ENCODE measurements at places on chromosomes 3 and 15.

DNA sequence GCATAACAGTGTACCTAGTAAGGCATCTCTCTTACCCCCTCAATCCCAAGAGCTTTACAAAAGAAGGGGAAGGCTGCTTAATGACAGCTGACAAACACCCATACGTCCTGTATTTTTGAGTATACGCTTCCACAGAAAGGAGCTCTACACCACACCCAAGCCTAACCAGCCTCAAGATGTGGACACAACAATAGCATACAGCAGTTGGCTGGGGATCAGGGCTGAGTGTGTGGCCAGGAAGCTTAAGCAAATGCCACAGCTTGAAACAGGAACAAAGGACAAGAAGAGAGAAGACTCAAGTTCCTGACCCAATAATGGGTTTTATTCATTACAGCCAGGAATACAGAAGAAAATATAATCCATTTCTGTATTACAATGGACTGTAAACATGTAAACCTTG, 6.9 kb downstream of the HEXA start:
- DNase-seq = no peak

DNA sequence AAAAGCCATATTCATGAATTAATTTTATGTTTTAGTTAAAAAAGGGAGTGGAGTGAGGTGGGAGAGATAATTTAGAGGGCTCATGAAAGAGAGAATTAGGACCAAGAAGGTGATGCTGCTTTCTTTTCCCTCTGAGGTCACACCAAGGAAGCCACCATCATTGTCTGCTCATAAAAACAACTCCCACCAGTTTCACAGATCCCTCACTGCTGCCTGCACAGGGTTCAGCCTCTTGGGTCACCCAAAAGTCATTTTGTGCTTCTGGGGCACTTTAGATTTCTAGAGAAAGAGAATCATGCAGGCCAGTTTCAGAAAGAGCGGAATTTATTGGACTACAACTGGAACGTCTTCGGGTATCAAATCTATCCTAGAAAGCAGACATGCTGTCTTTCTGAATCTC, 241.4 kb upstream of the EOMES start:
- no peak for DNase-seq

- DNase-seq = no peak
Measured at GRCh38 chr3:129593595-129594339, 12.7 kb downstream of the PLXND1 start.

DNA sequence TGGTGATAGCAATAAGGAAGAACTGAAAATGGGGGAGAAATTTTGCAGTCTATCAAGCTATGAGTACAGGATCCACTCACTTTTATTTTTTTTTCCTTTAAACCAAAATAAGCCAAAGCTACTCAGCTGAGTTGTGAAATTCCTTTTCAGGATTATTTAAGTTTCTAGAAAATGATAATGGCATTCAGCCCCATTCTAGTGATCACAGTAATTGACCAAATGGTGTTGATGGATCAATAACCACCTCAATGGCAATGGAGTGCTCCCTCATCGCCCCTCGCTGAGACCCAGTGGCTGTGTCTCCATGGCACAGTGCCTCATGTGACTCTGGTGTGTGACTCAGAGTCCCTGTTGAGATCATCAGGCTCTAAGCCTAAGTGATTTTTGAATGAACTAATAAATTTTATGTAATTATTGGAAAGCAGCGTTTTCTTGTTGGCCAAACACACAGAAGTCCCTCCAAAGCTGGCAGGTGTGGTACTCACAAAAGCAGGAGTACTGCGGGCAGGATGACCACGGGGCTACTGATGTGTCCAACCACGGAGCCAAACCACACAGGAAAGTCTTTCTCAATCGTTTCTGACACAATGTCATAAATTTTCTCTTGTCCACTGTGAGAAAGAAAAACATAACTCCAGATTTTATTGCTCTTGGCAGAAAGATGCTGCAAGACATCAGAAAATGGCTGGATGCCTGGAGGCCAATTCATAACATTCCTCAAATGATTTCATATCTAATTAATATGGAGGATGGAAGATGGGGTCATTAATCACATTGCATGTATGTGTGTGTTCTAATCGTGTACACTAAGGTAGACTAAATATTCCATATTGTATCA, 14.4 kb upstream of the STARD5 start:
- DNase-seq = peak; percentile 44

GRCh38 chr15:58608711-58609110, 140.8 kb downstream of the ADAM10 start:
- DNase-seq = no peak

DNA sequence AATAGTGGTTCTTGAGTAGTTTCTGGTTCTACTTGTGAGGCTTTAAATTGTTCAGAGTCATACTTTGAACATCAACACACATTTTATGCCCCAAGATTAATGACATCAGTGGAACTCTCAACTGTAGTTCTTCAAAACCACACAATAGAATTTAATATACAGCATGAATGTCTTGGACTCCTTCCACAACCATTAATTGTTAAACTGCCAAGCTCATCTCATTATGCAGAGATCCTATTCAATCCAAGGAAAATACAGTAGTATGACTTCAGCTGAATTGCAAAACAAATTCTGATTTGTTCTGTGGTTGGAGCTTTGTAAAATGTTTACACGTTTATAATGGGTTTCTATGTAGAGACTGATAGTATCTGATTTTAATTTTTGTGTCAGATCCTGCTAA, 199.2 kb upstream of the SLC2A2 start:
- DNase-seq = no peak

DNA sequence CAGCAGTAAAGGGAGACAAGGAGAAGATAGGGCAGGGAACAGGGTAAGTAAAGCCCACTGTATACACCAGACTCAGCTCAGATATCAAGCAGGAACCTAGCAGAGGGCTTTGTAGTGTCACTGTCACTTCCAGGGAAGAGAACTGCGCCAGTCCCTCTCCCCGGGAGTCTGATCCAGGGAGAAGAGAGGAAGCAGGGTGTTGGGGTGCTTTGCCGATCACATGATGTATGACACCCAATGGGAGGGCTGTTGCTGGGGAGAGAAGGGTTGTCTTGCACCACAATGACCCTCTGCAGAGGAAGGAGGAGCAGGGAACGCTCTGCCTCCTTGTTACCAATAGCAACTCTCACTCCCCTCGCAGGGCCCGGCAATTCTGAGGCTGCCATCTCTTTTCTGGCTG, 147.2 kb upstream of the SLC2A2 start:
- no peak for DNase-seq

GRCh38 chr15:80182611-80183261, 29.9 kb downstream of the FAH start:
- no peak for DNase-seq

GRCh38 chr3:66475386-66476020, 25.3 kb downstream of the LRIG1 start:
- no peak for DNase-seq

- DNase-seq = no peak
Measured at GRCh38 chr15:55434989-55435825, 26.9 kb downstream of the PIERCE2 start.

GRCh38 chr15:65300924-65301441, 3.5 kb upstream of the RNU5B-1 start:
- no peak for DNase-seq

- DNase-seq = no peak
Measured at GRCh38 chr3:31918179-31919150, 62.6 kb downstream of the OSBPL10 start.

DNA sequence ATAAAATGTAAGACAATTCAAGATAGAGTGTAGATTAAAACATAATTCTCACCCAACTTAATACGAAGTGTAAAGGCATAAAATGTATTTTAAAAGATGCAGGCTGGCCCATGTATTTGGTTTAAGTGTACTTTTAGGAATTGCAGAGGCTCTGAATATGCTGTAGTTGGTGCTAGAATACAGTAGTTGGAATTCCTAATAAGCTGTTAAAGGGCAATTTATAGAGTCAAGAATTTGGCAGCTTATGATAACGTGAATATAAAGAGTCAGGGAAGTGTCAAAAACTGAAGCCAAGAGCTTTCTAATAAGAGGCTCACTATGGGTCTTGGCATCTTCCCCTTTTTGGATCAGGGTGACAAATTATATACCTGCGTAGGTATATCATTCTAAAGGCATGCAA, 36.5 kb downstream of the ADAMTS9 start:
- DNase-seq = no peak

DNA sequence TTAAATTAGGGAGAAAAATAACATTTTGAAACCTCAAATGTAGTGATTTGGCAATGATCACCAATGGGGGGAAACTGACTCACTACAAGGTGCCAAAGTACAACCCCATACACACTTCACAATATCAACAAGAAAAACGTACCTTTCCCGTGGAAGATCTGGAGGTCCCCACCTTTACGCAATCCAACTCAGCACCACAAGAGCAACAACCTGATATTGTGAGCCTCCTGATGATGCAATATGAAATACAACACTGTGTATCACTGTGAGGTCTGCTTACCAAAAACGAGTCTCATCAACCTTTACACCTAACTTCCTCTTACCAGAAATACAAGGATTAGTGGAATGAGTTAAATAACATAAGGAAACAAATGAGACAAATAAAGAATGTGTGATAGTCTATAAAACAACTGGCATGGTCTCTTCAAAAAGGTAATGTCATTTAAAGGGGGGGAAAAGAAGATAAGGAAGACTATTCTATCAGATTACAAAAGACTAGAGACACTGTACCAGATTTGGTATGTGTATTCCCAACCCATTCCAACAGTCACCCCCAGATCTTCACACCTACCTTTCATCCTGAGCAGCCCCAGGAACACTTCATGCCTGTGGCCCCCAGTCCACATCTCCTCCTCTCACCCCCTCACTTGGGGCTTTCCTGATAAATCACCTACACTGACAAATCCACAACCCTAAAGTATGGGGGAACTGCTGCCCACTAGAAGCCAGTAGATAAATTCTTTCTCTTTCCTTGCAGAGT, 27.7 kb downstream of the DLG1 start:
- DNase-seq = no peak

- DNase-seq = no peak
Measured at GRCh38 chr3:158453865-158454264, 117.1 kb upstream of the MLF1 start.

GRCh38 chr15:56582785-56583184, 117.8 kb upstream of the MNS1 start:
- no peak for DNase-seq

- DNase-seq = no peak
Measured at GRCh38 chr3:183635107-183635430, 354 bp upstream of the KLHL24 start.
